ENCODE measurements at places on chromosomes 12 and 14.

DNA sequence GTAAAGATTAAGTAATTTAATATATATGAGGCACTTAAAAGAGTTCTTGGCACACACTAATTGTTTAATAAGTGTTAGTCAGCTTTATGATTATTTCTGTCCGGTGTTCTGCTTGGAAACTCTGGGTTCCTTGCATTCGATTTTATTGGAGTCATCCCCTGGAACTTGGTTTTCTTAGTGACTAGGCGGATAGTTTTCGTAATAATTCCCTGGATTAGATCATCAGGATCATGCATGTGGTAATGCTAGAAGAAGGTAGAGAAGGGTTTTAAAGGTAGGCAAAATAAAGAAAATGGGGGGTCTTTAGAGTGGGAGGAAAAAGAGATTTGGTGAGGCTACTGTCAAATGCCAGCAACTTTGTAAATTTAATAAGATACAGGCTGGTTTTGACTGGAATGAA, 88.4 kb downstream of the MYF5 start:
- DNase-seq: no peak

DNA sequence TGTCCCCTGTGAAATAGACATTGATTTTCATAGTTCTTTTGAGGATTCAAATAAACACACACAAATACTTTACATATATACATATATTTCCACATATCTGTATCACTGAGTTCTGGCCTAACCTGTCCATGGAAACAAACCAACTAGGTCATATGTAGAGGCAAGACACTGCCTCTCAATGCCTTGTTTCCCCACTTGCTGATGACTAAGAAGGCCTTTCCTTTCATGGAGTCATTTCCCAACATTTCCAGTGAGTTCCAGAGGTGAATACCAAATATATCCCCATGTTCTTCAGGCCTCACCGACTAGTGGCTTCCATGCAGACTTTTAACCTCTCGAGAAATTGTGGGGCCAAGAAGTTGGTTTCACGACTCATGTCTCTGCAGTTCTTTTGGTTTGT, 120.8 kb downstream of the DNAI7 start:
- no peak for DNase-seq

GRCh38 chr12:52971679-52972329, 22.9 kb downstream of the KRT18 start:
- DNase-seq: no peak

GRCh38 chr14:97056086-97056485, 258.9 kb downstream of the VRK1 start:
- no peak for DNase-seq

DNA sequence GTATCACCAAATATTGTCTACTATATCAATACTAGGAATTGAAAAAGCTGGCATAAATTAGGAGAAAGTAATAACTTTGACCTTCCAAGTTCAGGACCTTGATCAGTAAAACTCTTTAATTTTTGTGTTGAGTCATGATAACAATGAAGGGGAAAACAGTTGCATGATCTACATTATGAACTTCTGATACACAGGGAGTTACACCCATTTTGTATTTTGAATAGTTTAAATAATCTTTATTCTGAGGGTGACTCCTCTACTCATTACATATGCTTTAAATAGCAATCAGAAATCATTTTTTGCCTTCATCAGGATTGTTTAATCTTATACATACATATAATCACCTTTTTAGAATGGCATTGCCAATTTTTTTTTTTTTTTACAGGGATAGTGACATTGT, 492.5 kb downstream of the NAV3 start:
- no peak for DNase-seq

- DNase-seq: no peak
Measured at GRCh38 chr14:78851189-78851588, 681.0 kb downstream of the NRXN3 start.

DNA sequence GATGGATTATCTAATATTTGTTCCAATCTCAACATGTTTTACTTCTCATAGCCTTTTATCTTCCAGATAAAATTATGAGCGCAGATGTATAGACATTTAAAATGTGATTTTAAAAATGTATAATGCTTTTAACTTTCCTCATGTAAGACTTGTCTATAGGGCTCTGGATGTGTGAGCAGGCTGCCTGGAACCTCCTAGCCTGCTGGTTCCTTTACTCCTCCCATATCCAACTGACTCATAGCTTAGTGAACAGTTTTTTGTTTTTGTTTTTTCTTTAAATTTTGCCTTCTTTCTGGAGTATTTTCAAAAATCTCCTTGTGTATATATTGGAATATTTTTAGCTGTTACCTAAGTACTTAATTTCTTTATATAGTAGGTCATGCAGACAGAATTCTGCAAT, 115.4 kb downstream of the PDE3A start:
- DNase-seq: no peak

DNA sequence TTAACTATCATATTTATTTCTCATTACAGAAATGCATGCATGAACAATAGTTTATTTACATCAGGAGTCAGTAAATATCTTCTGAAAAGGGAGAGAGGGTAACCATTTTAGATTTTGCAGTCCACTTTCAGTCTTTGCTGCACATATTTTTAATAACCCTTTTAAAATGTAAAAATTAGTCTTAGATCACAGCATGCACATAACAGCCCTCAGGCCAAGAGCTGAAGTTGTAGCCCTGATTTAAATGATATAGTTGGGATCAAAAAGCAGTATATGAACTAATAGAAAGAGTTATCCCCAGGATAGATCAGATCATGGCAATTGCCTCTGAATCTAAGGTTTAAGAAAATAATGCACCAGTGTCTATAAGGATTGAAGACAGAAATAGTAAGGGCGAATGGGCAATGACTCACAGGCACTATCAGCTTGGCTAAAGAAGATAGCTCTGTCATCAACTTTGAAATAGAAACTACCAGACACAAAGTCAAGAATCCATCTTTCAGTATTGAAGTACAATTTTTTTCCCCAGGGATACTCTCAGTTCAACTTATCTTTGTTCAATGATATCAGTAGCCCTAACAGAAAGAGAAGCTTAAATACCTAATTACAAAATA, 13.1 kb upstream of the CLEC7A start:
- no peak for DNase-seq

GRCh38 chr12:49793620-49794019, 34.6 kb downstream of the NCKAP5L start:
- DNase-seq: no peak

DNA sequence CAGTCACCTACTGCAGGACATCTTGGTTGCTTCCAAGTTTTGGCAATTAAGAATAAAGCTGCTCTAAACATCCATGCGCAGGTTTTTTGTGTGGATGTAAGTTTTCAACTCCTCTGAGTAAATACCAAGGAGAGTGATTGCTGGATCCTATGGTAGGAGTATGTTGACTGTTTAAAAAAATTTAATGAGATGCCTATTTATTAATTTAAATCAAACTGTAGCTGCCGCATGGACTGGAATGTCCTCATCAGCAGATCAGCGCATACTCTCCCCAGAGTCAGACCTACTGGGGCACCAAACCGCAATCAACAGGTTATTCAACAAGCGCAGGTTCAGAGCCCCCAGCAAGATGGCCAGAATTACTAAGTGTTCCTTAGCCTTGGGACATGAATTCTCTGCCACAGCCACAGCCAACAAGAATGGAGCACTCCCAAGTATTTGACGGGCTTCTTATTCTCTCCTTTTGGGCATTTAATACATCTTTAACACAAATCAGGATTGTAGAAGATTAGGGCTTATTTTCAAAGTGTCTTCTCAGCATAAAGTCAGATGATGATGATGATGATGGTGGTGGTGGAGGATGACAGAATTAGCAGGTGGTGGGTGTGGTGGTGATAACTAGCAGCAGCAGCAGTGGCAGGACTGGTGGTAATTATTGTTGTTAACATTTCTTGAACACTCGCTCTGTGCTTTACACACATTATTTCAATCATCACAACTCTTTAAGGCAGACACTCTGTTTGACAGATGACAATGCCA, 170.7 kb downstream of the CHST11 start:
- no peak for DNase-seq

DNA sequence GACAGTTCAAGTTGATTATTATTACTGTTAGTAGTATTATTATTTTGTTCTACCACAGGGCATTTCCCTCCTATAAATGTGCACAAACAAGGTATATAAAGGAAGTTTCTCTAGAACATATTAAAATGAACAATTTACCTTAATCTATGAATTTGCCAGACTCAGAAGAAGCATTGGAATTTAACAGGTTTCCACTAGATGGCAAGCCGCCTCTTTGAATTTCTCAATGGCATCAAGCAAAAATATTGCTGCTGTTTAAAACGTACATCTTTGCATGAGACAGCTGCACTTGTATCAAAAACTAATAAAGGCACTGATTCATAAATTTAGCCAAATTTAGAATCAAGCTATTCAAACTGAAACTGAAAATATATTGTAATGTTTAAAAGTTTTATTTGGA, 34.6 kb upstream of the MIS18BP1 start:
- DNase-seq: no peak

GRCh38 chr12:48454667-48455066, 17.7 kb upstream of the ANP32D start:
- DNase-seq: no peak

All from cortex of kidney (tissue), 1 donor.